Activated T-cell treated with anti-CD3 and anti-CD28 coated beads for 1 hour (primary cell): ENCODE measurements at places on chromosomes 2 and 18.

DNA sequence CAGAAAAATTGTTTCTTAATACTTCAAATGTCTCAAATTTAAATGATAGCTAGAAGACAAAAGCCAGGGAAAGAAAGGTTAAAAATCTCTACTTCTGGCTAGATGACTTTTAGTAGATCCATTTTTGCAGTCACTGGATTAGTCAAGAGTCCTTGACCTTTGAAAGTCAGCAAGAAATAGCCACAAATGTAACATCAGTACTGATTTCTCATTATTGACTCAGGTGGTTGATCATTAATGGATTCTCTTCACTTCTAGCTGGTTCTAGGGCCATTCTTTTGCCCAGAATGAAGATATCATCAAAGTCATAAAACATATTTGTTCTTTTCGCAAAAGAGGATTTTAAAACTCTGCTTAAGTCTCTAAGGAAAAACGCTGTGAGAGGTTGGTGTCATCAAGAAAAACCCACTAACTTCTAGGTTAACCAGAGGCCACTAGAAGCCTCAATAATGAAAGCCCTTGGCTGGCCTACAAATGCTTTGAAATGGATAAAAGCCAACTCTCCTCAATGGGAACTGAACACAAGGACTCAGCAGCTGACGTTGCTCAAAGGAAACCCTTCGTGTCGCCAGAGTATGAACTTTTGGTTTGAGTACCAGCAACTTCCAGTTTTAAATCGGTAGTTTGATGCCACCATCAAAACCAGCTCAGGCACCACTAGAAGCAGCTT, 66.3 kb downstream of the IRS1 start:
- no peak for DNase-seq

GRCh38 chr2:153043385-153043784, 325.0 kb downstream of the ARL6IP6 start:
- DNase-seq: no peak

DNA sequence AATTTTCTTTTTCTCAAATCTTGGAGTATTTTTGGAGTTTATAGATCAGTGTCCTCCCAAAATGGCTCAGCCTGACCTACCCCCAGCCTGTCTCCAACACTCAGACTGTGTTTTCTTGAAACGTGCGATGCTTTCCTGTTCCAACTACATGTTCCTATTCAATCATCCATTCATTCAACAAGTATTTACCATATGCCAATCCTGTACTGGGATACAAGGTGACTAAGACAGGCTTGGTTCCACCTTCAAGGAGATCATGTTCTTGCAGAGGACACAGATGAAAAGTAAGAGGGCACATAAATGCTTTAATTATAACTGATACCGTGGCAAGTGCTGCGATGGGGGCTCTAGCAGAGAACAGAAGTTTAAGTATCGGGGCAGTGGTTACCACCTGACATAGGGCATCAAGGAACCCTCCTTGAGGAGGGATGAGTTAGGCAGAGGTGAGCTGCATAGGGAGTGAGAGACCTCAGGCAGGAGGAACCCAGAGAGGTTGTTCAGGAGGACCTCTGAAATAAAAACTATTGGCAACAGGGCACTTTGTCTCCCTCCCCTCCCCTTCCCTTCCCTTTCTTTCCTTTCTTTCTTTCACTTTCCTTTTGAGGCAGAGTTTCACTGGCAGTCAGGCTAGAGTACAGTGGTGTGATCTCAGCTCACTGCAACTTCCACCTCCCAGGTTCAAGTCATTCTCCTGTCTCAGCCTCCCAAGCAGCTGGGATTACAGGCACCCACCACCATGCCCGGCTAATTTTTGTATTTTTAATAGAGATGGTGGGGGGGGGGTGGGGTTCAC, 469.0 kb downstream of the EPHA4 start:
- DNase-seq: no peak

- no peak for DNase-seq
Measured at GRCh38 chr2:217625557-217626169, 377.1 kb downstream of the TNS1 start.

- no peak for DNase-seq
Measured at GRCh38 chr2:188345831-188346458, 54.3 kb downstream of the GULP1 start.

DNA sequence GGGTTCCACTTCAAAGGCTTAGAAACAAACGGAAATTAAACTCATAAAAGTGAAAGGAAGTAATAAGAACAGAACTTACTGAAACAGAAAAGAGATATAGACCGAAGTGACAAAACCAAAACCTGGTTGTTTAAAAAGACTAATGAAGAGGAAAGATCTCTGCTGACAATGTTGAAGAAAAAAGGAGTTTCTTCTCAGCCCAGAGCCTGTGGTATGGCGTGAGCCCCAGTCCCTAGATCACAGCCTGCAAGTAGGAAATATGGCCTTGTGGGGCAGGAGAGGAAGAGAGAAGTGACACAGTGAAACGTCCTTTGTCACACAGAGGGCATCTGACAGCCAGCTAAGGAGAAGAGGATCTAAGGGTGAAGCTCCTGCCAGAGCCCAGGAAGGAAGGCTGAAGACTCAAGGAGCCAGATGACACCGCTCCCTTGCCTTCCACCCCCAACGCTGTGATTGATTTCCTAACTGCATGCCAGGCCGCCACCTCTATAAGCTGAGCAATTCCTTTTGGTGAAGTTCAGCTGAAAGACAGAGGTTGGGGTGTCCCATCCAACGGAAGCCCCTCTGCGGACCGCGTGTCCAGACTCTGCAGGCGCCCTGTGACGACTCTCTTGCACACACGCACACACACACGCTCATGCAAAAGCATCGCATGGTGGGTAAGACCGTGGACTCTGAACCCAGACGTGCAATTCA, 141.1 kb downstream of the HDAC4 start:
- no peak for DNase-seq

DNA sequence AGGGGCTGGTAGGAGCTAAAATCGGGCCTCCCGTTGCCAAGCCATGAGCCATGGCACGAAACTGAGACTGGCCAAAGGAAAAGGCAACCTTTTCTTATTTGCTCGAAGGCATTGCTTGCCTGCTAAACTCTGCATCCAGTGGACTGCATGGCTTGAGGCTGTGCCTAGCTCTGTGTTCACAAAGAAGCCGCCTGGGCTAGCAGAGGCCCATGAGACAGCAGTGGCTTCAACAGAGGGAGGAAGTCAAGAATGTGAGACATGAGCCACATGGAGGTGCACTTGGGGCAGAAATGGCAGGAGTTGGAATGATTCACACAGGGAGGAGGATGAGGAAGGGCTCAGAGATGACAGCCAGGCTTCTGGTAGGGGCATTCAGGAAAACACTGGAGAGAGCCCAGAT, 33.5 kb downstream of the TPRKB start:
- DNase-seq: no peak
